Stimulated activated memory B cell treated with anti-CD40 and anti-IgM and Interleukin-4, amounts not matched to agents 10 μg/mL and 1 μg/mL and 100 μg/mL, for 72 hours (primary cell): ENCODE measurements at places on chromosomes 12 and 14.
A peak's percentile ranks its signal among the peaks of the same experiment; 100 is the strongest.

- no peak for ATAC-seq
Measured at GRCh38 chr12:120237360-120238171, 28.0 kb downstream of the PXN start.

- no peak for ATAC-seq
Measured at GRCh38 chr14:68088451-68088854, 268.9 kb downstream of the RAD51B start.

DNA sequence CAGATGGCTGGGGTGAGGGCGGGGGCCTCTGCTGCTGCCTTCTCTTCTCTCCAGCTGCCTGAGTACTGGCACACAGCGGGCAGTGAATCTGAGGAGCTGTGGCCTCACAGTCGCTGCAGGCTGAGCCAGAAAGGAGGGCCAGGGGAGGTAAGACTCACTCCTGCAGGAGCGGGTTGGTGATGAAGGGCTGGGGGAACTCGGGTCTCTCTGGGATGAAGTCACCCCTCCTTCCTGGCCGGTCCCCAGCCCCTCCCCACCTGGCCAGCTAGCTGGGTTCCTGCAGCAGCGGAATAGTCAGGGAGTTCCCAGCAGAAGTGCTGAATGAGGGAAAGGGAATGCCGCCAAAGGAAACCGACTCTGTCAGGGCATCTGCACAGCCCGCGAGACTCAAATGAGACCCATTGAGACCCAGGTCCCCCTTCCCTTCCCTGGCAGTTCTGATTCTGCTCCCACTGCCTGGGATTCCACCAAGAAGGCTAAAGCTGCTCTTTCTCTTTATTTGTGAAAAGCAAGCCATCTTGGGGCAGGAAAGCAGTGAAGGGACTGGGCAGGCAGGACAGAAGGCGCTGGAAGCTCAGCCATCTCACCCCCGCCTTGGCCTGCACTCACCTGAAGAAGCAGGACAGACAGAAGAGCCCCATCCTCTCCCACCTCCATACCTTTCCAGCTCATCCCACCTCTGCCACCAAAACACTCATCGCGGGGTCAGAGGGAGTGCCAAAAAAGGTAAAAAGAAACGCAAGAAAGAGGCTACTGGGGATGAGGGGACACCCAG, 5.3 kb downstream of the NGB start:
- ATAC-seq = no peak

- ATAC-seq = no peak
Measured at GRCh38 chr14:39218171-39218769, 15.4 kb upstream of the MIA2 start.

DNA sequence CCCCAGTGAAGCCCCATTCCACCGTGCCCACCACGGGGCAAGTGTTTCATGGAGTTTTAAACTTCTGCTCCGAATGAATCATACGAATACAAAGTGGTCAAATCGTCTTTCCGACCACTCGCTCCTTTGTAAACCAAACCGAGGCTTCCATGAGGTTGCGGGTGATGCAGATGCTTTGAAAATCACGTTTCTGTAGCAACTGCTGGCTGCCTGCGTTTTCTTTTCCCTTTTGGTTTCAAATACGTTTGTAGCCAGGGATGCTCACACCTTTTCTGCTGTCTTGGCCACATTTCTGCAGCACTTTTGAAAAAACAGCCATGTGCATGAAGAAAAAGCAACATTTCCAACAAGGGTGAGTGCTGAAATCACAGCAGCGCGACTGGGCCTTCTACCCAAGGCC, 33.7 kb downstream of the RFLNA start:
- ATAC-seq = no peak

DNA sequence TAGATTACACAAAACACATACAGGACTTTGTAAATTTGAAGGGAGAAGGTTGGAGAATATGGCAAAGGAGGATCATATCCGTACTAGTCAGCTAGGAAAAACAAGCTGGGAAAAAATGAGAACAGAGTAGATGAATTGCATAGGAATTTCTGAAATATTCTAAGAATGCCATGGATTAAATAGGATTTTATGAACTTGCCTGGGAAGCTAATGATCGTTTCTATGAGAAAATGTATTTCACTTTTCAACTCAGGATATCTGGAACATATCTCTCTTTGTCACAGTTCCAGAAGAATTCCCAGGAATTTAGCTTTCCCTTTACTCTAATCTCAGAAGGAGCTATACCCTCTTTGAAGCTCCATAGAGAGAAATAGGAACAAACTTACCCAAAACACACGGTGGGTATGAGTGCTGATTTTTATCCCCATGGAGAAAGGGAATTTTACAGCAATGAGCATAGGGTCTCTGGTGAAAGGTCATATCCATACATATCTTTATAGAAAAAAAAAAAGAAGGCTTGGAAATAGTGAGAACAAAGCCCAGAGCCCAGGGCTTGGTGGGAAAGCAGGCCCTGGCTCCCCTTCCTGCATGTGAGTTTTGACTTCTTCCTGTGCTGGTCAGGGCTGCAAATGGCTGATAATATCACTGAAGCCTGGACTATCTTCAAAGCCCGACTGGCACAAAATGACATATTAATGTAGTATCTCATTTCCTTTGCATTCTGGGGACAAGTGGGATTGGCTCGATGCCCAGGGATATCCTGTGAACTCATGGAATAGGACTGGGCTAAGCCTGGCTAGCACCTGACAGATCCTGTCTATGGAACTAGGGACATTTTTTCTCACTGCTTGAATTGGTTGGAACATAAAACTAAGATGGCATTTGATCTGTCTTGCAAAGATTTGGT, 136.3 kb downstream of the AEBP2 start:
- no peak for ATAC-seq

DNA sequence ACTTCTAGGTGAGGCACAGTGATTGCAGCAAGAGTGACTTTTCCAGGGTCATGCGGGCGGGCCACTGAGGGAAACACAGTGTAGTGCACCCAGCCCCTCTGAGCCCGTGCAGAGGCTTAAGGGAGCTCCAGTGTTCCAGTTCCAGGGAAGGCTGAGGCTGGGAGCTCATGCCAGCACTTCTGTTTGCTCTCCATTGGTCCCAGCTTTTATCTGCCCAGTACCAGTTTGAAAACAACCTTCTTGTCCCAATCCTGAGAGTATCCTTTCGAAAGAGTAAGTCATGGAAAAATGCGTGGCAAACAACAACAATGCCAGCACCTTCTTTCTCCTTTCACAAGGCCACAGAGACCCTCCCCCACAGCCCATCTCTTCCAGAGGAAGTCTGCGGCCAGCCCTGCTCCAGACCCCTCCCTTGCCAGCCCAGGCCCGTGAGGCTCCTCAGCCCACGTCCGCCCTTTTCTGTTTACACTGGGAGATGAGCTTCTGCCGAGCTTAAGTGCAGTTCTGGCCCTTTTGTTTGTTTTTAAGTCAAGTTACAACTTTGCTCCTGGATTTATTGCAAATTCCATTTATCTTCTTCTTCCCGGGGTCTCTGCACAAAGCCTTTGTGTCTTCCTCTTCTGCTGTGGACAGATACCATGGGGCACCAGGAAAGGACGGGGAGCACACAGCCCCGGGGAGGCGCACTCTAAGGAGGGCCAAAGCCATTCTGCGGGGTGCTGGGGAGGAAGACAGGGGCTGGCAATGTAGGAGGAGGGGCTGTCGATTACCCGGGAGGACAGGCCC, 185.6 kb downstream of the ZFP36L1 start:
- ATAC-seq = no peak

DNA sequence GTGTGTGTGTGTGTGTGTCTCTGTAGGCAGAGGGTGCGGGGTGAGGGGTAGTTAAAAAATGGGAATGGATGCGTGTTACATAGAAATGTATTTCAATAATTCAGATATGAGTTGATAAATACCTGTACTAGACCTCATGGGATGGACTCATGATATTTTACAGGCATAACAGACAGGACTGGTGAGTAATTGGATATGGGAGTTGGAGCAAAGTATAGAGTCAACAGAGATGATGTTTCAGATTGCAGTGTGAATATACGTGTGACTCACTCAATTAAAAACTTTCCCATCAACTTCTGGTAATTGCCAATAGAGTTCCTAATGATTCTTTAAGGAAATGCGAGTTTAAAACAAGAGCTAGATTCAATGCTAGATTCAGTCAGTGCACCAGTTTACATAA, 711.9 kb downstream of the C12orf50 start:
- no peak for ATAC-seq

DNA sequence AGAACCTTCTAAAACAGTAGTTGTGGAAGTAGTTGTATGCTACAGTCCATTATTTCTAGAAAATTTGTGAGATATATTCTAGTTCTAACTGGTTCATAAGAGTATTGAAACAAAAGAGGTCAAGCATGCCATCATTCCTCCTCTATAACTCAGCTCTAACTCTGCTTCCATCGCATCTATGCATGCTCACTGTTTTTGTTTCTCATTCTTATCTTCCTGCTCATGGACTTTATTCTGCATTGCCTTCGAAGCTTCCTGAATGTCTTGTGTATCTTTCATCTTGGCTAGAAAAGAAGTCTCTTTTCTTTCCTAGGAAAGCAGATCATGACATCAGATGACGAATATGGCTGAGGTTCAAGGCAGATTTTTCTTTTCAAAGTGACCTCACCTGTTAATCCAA, 402 bp downstream of the LMNTD1 start:
- no peak for ATAC-seq

GRCh38 chr12:45612044-45612794, 117.3 kb upstream of the ARID2 start:
- ATAC-seq = no peak

- no peak for ATAC-seq
Measured at GRCh38 chr12:130086797-130087196, 75.5 kb upstream of the FZD10 start.

DNA sequence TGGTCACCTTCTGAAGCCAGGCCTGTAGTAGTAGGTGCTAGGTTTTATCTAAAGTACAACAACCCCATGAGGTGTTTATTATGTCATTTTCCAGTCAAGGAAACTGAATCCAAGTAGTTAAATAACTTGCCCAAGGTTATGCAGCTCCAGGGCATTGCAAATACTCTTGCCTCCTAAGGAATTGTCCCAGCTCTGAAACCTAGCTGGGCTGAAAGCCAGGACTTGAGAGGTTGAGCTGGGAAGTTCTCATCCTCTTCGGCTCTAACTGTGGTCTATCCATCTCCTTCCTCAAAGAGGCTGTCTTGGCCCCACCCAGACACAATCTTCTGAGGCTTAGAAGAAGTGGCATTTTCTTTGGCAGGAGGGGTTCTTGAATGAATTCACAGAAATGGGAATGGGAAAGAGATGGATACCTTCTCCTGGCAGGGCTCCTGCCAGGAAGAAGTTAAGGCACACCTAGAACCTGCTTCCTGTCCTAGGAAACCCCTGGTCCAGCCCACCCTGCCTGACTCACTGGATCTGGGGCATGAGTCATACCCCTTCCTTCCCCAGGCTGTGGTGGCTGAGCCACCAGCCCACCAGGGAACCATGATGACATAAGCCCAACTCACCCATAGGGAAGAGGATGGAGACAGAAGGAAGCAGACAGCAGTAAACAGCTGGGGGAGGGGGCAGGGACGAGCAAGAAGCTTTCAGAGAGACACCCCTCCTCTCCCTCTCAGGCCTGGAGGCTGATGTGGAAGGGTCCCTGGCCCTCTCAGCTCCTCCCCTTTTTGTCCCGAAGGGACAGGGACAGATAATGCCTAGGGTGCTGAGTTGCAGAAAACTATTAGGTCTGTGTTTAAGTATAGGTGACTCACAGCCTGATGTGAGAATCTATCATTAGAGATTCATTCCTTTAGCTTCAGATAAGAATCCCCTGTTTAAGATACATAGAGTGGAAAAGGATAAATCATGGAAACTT, 2.1 kb upstream of the PLEK2 start:
- ATAC-seq = no peak

DNA sequence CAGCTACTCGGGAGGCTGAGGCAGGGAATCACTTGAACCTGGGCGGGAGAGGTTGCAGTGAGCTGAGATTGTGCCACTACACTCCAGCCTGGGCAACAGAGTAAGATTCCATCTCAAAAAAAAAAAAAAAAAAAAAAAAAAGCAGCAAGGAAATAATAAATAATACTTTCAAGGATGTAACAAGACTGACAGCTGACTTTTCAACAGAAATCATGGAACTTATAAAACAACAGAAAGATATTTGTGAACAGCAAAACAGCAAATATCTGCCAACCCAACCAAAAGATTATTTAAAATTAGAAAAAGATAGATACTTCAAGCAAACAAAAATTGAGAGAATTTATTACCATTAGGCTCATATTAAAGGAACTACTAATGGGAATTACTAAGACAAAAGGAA, 115.1 kb downstream of the TSHR start:
- ATAC-seq = no peak

- ATAC-seq = no peak
Measured at GRCh38 chr12:128766738-128767501, 56.8 kb downstream of the SLC15A4 start.

GRCh38 chr12:54126029-54126695, 62.6 kb downstream of the SMUG1 start:
- peak; percentile 50 for ATAC-seq

DNA sequence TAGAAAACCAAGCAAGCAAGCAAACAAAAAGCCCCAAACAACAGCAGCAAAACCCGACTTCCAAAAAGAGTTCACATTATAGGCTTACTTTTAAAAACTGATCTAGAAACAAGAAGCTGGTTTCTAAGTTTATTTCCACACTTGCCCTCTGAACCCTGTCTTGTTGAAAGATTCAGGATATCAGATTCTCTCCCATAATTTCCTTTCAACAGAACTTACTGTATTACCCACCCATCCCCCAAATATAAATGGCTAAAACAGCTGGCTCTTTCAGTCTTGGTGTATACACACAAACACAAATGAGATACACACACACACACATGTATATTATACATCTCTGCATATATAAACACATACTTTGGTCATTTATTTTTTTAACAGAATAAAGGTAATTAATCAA, 460.9 kb downstream of the ZFP36L1 start:
- no peak for ATAC-seq

GRCh38 chr12:66127650-66128049, 2.9 kb downstream of the LLPH start:
- no peak for ATAC-seq

DNA sequence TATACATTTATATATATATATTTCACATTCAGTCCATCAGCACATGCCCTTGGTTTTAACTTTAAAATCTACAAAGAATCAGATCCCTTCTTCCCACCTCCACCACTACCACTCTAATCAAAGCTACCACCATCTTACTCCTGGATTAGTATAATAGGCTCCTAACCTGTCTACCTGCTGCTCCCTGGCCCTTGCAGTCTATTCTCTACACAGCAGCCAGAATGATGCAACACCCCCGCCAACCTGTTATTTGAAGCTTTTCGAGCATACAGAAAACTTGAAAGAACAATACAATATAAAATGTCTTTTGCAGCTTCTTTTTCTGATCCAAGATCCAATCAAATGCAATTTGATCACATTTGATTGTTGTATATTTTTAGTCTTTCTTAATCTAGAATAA, 165.9 kb upstream of the HMGA2 start:
- ATAC-seq = no peak

DNA sequence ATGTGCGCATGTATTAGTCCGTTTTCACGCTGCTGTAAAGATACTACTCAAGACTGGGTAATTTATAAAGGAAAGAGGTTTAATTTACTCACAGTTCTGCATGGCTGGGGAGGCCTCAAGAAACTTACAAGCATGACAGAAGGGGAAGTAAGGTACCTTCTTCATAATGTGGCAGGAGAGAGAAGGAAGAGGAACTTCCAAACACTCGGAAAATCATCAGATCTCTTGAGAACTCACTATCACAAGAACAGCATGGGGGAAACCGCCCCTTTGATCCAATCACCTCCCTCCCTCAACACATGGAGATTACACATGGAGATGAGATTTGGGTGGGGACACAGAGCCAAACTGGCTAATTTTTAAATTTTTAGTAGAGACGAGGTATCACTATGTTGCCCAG, 41.8 kb upstream of the SNX6 start:
- ATAC-seq = no peak
